Stimulated activated CD8-positive, alpha-beta memory T cell treated with anti-CD3 and anti-CD28 coated beads, Interleukin-7, amount 100 ng/mL, for 24 hours (primary cell): ENCODE measurements at places on chromosomes 16 and 17.

DNA sequence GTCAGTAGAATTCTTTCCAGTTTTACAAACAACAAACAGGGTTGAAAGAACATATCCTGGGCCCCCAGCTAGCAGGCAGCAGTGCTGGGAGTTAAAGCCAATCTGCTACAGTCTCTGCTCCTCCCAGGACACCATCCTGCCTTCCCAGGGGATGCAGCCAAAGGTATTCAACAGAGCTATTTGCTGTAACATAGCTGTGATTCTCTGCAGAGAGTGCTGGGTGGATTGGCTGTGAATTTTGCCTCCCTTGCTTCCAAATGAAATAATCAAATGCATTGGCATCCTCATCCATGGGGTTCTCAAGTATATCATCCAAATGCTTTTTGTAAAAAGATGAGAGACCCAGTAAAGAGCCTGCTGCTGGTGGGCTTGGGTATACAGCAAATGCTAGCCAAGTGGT is 124.3 kb downstream of the NPIPB5 start:
- DNase-seq = no peak

GRCh38 chr16:87560428-87561199 is 41.7 kb upstream of the JPH3 start:
- DNase-seq = peak; percentile 11

DNA sequence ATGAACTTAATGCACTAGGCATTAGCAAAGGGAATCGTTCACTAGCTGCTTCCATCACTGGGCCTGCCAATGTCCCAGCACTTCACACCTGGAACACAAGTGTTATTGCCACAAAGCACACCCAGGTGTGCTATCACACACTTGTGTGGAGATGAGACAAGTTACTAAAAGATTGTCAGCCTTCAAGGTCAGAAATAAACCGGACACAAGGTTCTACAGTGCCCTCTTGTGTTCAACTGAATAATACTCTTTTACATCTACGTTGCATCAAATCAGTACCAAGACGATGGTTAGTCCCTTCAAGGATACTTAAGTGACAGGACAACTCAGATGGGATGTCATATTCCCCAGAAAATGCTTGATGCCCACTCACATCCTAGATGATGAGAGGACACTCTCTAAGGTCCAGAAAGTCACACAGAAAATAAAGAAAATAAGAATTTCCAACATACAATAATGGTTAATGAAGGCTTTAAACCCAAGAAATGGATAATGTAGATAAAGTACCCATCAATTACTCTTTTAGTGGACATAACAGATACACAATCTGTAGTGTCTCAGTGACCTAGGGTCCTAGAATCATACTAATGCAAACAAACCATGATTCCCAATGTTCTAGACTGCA is 16.4 kb upstream of the GLG1 start:
- DNase-seq = no peak

- DNase-seq = no peak
Observed at GRCh38 chr17:48960834-48961515, 7.4 kb downstream of the GIP start.

DNA sequence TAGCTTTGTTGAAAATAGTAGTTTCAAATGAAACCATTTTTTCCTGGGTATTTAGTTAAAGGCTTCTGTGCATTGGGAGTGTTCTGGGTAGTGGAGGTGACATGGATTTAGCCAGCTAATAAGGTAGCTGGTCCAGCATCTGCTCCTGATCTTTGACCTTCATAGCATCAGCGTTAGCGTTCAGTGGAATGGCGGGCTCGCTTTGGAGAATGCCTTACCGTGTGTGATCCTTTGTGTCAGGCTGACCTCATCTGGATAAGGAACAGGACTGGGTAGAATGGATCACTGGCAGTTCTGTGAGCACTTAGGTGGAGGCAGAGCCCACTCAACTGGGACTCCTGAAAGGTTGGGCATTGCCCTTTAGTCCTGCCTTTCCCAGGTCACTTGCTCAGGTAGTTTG is 3.7 kb downstream of the SAP30BP start:
- no peak for DNase-seq

DNA sequence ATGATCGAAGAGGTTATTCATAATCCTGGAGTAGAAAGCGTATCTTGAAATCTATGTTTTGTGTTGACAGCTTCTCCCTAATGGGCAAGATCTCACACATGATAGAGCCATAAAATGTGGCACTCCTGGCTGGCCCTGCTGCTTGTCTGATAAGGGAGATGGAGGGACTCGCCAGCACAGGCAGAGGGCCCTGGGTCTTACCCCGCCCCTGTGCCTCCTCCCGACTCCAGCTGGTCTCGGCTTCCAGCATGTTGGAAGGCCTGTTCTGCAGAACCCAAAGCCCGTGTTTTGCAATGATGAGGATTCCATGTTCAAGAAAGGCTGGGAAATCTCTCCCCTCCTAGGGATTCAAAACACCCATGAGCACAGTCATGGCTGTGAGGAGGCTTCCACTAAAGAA is 106.7 kb upstream of the SDK2 start:
- DNase-seq = no peak

DNA sequence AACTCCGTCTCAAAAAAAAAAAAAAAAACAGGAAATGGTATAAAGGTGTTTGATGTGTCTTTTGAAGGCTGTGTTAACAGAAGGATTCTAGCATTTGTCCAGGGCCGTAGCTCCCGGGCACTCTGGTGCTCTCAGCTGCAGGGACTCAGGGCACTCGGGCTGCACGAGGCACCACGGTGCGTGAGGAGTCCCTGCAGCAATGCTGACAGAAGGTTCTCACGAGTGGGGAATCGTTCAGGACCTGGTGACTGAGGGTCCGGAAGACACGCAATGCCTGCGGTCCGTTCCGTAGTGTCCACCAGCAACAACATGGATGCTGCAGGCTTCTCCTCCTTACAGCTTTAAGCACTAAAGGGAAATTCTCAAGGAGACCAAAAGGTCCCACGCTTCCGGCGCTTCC is 12.6 kb upstream of the FAAP100 start:
- no peak for DNase-seq

DNA sequence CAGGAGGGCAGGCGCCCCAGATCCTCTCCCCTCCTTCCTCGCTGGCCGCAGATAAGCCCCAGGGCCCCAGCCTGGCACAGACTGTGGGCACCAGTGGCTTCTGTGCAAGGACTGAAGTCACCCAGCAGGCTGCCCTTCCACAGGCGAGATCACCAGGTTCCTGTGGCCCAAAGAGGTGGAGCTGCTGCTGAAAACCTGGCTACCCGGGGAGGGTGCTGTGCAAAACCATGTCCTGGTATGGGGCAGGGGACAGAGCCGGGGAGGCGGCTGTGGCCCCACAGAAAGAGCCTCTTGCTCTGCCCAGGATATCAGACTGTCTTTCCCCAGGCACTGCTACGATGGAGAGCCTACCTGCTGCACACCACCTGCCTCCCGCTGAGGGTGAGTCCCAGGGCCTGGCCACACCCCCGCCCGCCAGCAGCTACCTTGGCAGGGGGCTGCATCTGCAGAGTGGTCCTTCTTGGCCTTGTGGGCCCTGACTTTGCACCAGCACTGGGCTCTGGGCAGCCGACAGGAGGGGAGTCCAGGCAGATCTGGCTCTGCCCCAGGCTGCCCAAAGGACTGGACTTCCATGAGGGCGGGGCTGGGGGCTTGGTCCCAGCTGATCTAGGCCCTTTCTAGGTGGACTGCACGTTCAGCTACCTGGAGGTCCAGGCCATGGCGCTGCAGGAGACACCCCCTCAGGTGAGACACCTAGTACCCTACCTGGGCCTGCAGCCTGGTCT is 615 bp downstream of the CARMIL2 start:
- DNase-seq = no peak

GRCh38 chr17:44389723-44390202 is 314 bp upstream of the ITGA2B start:
- no peak for DNase-seq

- DNase-seq = no peak
Observed at GRCh38 chr16:2337431-2338296, 2.9 kb downstream of the ABCA3 start.

GRCh38 chr16:1026057-1026783 is 44.6 kb downstream of the SOX8 start:
- no peak for DNase-seq

DNA sequence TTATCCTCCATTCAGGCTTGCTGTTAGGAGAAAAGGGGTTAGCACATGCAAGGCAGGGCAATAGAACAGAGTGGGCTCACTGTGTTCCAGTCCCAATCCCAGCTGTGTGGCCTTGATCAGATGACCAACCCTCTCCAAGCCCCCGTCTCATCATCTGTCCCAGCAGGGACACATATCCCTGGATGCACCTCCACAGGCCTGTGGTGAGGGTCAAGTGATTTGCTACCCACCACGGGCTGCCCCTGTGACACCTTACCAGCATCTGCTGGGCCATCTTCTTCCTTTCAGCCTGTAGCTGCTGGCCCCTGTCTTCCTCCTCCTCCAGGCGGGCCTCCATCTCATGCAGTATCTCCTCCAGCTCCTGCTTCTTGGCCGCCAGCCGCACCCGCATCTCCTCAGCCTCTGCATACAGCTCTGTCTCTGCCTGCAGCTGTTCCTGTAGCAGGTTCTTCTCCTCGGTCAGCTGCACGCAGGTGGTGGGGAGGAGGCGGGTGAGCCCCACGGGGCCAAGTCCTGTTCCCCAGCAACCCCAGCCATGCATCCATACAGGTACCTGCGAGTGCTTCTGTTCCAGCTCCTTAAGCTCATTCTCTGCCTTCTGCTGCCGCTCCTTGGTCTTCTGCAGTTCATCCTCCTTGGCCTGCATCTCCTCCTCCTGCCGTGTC is 91.3 kb downstream of the NDE1 start:
- DNase-seq = no peak
